Stimulated activated CD4-positive, alpha-beta T cell treated with anti-CD3 and anti-CD28 coated beads, TNF-alpha, amount 100 ng/mL, for 1 hour (primary cell): ENCODE measurements at places on chromosomes 4 and X.

GRCh38 chr4:41214136-41214824 lies at the start of gene APBB2:
TSS of gene APBB2 (minus strand) at chr4:41214542. CDS start at chr4:41033254, 181,288 bp downstream.
- DNase-seq = no peak

- DNase-seq = no peak
Observed at GRCh38 chr4:109266236-109266635, 36.2 kb downstream of the COL25A1 start.

GRCh38 chr4:135838889-135839288 lies 1637.3 kb upstream of the PABPC4L start:
- DNase-seq = no peak

GRCh38 chrX:35625714-35626113 lies 172.4 kb upstream of the MAGEB16 start:
- no peak for DNase-seq

GRCh38 chr4:182770996-182771514 lies 146.1 kb downstream of the DCTD start:
- DNase-seq = no peak

- DNase-seq = no peak
Observed at GRCh38 chrX:129445436-129445835, 77.9 kb downstream of the SMARCA1 start.

DNA sequence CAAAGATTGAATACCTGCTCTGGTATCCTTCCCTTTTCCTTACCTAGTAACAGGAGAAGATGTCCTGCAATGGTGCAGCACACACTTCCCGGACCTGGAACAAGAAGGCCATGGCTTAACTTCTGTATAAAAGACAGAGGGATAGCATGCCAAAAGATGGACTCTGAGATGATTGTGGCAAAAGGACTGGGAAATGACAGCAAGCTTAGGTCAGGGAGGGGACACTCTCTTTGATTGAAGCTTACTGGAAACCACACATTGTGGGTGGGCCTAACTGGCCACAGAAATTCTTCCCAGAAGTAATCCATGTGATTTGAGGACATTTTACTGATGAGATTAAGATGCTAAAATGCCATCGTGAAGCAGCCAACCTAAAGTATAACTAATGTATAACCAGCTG lies 71.0 kb upstream of the OTUD4 start:
- DNase-seq = no peak

GRCh38 chr4:105967058-105967658 lies 71.9 kb downstream of the NPNT start:
- no peak for DNase-seq

GRCh38 chr4:186095406-186095805 lies 9.1 kb upstream of the FAM149A start:
- DNase-seq = no peak

- no peak for DNase-seq
Observed at GRCh38 chr4:6606465-6607235, 31.7 kb downstream of the MAN2B2 start.

DNA sequence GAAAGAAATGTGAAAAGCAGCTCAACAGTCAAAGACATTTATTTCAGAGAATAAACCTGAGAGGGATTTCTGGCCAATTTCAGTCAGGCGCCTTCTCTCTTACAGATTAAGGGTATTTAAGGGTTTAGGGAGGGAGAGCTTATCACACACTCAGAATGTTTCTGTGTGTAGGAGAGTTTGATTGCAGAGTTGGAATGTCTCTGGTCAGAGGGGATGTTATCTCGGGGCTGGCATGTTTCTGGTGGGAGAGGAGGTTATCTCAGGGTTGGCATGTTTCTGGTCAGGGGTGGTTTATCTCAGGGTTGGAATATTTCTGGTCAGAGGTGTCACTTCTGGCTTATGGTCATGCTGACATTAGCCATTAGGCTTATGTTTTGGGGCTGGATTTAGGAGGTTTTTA lies 1920.5 kb upstream of the PCDH7 start:
- DNase-seq = no peak

DNA sequence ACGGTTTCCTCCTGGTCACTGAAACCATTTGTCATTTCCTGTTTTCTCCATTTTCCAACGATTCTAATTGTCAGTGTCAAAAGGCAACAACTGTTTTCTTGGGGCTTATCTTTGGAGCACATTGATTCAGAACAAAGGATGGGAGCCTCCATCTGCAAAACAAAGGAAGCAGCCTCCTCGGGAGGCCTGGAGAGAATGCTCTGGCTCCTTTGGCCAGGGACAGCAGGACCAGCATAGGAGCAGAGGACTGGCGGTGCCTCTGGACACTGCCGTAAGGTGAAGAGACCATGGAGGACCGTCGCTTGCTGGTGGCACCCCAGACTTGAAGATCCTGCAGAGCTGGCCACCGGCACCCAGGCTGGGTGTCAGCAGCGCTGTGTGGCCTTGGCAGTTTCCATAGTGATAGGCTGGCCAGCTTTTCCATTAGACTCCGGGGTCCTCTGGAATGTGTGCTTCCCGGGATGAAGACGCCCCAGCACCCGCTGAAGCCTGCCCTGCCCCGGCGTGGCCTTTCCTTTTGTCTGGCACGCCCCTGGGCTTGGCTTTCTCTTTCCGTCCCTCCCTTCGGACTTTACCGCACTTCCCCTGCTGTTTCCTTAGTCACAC lies 61.1 kb upstream of the MTM1 start:
- no peak for DNase-seq

- no peak for DNase-seq
Observed at GRCh38 chr4:3787489-3788365, 21.5 kb downstream of the ADRA2C start.

DNA sequence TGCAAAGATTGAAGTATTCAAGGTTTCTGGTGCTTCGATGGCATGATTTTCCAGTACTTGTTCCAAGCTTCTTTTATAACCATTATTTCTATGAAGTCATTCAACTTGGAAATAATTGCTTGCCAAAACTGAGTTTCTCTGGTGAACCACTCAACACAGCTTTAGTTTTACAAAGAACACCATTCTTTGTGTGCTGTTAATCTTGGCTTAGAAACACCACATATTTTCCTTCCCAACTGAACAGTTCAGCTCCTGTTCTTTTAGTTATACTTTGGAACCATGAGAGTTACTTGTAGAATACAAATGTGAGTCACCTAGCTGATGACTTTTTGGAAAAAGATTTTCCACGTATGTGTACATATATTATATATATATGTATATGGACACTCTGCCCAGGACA lies 32.7 kb downstream of the TMEM47 start:
- DNase-seq = no peak

DNA sequence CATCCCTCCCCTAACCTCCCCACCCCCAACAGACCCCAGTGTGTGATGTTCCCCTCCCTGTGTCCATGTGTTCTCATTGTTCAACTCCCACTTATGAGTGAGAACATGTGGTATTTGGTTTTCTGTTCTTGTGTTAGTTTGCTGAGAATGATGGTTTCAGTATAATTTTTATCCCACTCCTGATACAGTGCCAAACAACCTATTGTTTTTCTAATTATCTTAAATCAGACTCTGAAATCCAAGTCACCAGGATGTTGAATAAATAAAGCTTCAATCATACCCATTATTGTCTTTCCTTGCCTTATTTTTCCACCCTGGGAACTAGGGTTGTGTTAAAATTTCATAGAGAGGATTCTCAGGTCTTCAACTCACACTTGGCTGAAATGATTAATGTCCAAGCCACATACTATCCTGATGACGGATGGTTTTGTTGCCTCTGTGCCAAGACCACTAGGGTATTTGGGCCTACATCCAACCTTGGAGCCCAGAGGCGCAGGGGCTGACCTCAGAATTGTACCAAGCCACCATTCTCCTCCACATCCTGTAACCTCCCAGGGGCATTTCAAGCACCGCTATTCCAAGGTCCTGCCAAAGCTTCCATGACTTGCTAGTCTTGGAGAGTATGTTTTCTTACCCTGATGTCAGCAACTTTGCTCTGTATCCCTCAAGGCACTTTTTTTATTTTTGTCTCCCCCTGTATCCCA lies 332.4 kb downstream of the ARHGAP24 start:
- DNase-seq = no peak

DNA sequence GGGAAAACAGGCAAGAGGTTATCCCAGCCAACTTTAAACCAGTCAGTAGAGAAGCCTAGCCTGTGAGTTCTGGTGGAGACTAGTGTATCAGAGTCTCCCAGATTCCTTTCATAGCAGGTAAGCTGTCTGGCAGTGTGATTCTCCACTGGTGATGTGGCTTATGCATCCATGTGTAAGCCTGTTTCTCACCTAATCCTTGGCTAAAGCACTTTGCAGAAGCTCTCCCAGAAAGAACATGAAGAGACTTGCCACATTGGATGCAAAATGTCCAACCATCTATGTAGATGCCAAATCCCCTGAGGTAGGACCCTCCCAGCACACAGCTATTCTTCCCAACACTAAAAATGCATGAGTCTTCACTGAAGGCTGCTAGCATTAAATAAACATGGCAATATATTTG lies 111.7 kb downstream of the CHRNA9 start:
- DNase-seq = no peak

- DNase-seq = no peak
Observed at GRCh38 chr4:91325495-91325894, 978.3 kb upstream of the GRID2 start.

- no peak for DNase-seq
Observed at GRCh38 chrX:42954880-42955279, 176.9 kb upstream of the PPP1R2C start.

GRCh38 chr4:124219389-124219788 lies 493.1 kb downstream of the ANKRD50 start:
- no peak for DNase-seq

GRCh38 chr4:158128540-158128939 lies 44.3 kb downstream of the GASK1B start:
- DNase-seq = no peak

- no peak for DNase-seq
Observed at GRCh38 chrX:36957425-36958328, 50.5 kb upstream of the FAM47C start.

GRCh38 chr4:55096619-55097018 lies 28.8 kb downstream of the KDR start:
- no peak for DNase-seq

GRCh38 chr4:124487651-124488050 lies 224.9 kb downstream of the ANKRD50 start:
- DNase-seq = no peak

DNA sequence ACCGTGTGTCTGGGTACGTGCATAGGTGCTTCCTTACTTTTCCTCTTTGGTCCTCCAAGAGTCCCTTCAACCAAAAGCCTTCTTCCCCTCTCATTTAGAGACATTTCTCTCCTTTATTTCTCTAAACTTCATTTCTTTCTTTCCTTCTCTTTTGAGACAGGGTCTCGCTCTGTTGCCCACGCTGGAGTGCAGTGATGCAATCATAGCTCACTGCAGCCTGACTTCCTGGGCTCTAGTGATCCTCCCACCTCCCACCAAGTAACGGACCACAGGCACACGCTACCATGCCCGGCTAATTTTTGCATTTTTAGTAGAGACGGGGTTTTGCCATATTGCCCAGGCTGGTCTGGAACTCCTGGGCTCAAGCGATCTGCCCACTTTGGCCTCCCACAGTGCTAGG lies 42.2 kb downstream of the ACOX3 start:
- DNase-seq = no peak

- no peak for DNase-seq
Observed at GRCh38 chrX:72158773-72159172, 22.8 kb upstream of the PIN4 start.

DNA sequence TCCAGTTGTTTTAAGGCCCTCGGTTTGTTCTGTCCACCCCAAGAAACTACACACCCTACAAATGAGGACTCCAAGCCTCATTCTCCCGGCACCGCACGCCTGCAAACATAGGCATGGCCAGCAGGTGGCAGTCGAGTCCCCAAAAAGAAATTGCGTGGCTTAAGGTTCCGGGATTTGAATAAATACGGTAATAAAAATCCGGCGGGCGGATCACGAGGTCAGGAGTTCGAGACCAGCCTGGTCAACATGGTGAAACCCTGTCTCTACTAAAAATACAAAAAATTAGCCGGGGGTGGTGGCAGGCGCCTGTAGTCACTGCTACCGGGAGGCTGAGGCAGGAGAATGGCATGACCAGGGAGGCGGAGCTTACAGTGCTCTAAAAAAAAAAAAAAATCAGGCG lies 21.8 kb upstream of the CSF2RA start:
- peak; percentile 57 for DNase-seq

- DNase-seq = no peak
Observed at GRCh38 chr4:41932988-41933387, 2.2 kb upstream of the TMEM33 start.

- no peak for DNase-seq
Observed at GRCh38 chr4:72893354-72894066, 176.0 kb downstream of the COX18 start.

DNA sequence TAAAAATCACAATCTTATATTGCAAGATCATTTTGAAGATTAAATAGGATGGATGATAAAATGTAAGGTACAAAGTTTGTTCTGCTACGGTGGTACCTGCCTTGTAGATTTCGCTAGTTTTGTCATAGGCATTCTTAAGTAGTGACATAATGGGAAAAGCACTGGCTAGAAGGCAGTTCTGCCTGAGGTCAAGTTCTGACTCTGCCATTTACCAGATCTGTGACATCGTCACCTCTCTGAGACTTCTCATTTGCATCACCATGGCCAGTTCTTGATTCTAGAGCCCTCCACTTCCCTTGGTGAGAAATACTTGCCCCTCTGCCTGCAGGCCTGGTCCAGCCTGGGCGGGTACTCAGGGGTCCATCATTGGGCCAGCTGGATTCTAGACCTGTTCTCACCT lies 85.2 kb downstream of the HS3ST1 start:
- DNase-seq = no peak

DNA sequence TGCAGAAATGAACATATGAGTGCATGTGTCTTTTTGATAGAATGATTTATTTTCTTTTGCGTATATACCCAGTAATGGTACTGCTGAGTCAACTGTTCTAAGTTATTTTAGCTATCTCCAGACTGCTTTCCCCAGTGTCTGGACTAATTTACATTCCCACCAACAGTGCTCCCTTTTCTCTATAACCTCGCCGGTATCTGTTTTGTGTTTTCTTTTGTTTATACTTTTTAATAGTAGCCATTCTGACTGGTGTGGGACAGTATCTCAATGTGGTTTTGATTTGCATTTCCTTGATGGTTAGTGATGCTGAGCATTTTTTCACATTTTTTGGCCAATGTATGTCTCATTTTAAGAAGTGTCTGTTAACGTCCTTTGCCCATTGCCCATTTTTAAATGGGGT lies 218.6 kb upstream of the KCNIP4 start:
- DNase-seq = no peak

- no peak for DNase-seq
Observed at GRCh38 chr4:52869196-52869595, 7.1 kb downstream of the RASL11B start.

DNA sequence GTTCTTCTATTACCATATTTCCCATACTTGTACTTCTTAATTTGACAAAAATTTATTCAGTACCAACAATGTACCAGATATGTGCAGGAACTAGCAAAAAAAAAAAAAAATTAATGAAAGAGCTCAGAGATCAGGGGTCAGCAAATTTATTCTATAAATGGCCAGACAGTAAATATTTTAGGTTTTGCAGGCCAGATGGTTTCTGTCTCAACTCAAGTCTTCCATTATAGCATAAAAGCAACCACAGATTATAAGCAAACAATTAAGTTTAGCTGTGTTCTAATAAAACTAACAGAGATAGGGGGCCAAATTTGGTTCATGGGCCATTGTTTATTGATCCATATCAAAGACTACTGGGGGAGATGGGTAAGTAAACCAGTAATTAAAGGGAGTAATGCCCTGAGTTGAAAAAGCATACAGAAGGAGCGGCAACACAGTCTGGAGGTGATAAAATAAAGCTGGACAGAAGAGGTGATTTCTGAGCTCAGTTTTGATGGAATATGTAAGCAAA lies 19.3 kb downstream of the NEK1 start:
- no peak for DNase-seq

GRCh38 chrX:37578045-37578444 lies 6.6 kb downstream of the LANCL3 start:
- DNase-seq = no peak
